Temporal lobe (tissue), 4 donors: ENCODE measurements at places on chromosomes 1 and 21. TPM values are rescaled to one million over a fixed set of nuclear protein-coding genes. Genes with fewer than 3 reads are reported as not detected.

Gene AGBL4
- total RNA-seq, result 3.0 TPM

Gene SLC2A5
- total RNA-seq, result 1.2 TPM

Gene PTGFRN
- total RNA-seq, result 41.3 TPM

Gene PRAMEF25
- total RNA-seq, result not detected

Gene HOOK1
- total RNA-seq, result 11.3 TPM

Gene RNU1-1
- 73,230 TPM for total RNA-seq

Gene FMO2
- 0.25 TPM for total RNA-seq

Gene NFASC
- total RNA-seq, result 35.2 TPM

Gene MEAF6
- total RNA-seq, result 78.4 TPM

Gene ATP8B2
- 18.2 TPM for total RNA-seq

Gene JUN
- 96.1 TPM for total RNA-seq

Gene L1TD1
- under 0.01 TPM for total RNA-seq
